ENCODE measurements at places on chromosomes 11 and 22. TPM values are rescaled to one million over a fixed set of nuclear protein-coding genes. Genes with fewer than 3 reads are reported as not detected.

GRCh38 chr22:46362934-46363515, 27.5 kb downstream of the TRMU start:
- DNase-seq = no peak

- no peak for DNase-seq
These were observed 71.9 kb upstream of the HORMAD2 start for GRCh38 chr22:30008401-30008800.

MAP6 gene
- 0.40 TPM for total RNA-seq

GRCh38 chr11:9861860-9862725, 198.2 kb downstream of the SWAP70 start:
- DNase-seq = peak; percentile 69

- DNase-seq = no peak
These were observed 31.6 kb downstream of the BRSK2 start for GRCh38 chr11:1421291-1421690.

IFITM10 gene
- 0.11 TPM for total RNA-seq

DNA sequence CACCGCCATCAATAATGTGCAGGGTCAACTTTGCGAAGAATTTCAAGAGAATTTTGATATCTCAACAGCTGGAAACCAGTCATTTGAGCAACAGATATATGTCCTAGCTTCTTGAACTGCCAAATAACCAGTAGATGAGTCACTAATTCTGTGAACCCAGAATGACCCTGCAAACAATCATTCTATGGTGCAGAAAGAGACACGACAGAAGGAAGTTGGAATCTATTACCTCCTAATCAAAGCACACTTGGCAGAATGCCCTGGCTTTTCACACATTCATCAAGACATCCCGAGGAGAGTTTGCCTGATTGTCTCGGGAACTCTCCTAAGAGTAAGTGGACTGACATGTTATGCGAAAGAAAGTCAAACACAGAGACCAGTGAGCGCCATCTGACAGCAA, 621.1 kb downstream of the OPCML start:
- DNase-seq = peak; percentile 61

GRCh38 chr11:1640076-1640946, 10.7 kb downstream of the KRTAP5-5 start:
- DNase-seq = peak; percentile 55

GRCh38 chr22:31039393-31039792, 41.7 kb upstream of the SMTN start:
- DNase-seq = no peak

DNA sequence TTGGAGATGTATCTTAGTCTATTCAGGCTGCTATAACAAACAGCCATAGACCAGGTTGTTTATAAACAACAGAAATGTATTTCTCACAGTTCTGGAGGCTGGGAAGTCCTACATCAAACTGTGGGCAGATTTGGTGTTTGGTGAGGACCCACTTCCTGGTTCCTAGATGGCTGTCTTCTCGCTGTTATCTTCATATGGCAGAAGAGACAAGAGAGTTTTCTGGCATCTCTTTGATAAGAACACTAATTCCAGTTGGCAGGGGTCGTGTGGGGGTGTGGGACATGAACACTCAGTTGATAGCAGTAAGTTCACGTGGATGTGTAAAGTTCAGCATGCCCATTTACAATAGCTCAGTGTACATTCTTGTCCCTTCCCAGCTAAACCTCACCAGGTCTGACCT, 41.3 kb upstream of the HMGXB4 start:
- no peak for DNase-seq

DNA sequence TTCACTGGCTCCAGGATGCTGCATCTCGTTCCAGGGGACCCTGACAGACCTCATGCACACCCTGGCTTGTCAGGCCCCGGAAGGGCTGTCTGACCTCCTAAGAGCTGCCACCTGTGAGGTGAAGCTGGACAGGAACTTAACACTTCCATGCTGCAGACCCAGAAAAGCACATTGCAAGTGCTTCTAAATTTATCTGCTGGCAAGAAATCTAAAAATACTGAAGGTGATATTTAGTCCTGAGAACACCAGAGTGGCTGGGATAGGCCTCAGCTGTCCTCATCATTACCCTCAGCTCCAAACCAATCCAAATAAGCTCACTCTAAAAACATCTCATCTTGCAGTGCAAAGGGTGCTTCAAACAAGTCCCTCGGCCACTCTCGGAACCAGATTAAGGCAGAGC, 46.7 kb downstream of the ABTB2 start:
- DNase-seq = no peak

DEPDC7 gene
- 10.5 TPM for total RNA-seq

TIGD3 gene
- total RNA-seq = 0.42 TPM

HTR3B gene
- total RNA-seq = not detected

DNA sequence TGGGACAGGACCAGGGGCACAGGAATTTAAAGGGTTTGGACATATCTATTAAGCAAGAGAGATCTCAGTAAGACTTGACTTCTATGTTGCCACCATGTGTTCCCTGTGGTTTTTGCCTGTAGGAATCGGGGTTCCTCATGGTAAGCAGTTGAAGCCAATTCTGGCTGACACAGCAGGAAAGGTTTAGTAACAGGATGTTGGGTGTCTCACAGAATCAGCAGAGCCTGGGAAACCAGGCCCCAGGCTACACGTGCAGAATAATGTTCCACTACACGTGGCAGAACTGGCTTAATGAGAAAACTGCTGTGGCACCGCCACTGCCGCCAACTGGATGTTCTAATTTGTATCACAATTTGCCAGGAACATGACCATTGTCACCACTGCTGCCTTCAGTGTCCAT, 264.6 kb upstream of the PLET1 start:
- DNase-seq = peak; percentile 19

HPX gene
- not detected for total RNA-seq

OR51M1 gene
- not detected for total RNA-seq

DNA sequence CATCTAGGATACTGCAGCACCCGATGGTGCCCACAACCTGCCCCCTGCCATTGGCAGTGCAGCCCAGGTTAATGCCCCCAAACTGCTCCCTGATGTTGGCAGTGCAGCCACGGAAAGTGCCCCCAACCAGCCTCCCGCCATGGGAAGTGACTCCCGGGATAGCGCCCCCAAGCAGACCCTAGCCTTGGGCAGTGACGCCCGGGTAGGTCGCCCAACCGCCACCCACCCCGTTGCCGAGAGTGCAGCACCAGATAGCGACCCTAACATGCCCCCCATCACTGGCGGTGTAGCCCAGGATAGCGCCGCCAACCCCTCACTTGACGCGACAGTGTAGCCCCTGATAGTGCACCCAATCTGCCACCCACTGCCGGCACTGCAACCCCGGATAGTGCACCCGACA, 38.5 kb downstream of the C22orf42 start:
- DNase-seq = no peak

- DNase-seq = no peak
These were observed 25.4 kb downstream of the NEAT1 start for GRCh38 chr11:65448074-65448417.

OR2AT4 gene
- total RNA-seq = under 0.01 TPM

DNA sequence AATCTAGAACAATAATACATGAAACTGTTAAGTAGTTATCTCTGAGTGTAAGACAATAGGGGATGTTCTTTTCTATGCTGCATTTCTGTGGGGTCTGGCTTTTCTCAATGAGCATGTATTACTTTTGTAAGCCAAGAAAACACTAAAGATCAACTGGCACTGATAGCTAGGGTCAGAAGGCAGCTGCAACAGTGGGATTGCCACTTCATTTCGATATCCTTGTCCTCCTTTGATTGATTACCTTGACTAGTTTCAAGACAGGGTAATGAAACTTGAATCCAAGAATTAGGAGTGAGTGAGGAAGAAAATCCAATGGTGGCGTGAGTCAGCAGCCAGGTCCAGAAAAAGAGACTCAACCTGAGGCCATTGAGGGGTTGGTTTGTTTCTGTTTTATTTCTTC, 46.5 kb downstream of the FEZ1 start:
- no peak for DNase-seq

DNA sequence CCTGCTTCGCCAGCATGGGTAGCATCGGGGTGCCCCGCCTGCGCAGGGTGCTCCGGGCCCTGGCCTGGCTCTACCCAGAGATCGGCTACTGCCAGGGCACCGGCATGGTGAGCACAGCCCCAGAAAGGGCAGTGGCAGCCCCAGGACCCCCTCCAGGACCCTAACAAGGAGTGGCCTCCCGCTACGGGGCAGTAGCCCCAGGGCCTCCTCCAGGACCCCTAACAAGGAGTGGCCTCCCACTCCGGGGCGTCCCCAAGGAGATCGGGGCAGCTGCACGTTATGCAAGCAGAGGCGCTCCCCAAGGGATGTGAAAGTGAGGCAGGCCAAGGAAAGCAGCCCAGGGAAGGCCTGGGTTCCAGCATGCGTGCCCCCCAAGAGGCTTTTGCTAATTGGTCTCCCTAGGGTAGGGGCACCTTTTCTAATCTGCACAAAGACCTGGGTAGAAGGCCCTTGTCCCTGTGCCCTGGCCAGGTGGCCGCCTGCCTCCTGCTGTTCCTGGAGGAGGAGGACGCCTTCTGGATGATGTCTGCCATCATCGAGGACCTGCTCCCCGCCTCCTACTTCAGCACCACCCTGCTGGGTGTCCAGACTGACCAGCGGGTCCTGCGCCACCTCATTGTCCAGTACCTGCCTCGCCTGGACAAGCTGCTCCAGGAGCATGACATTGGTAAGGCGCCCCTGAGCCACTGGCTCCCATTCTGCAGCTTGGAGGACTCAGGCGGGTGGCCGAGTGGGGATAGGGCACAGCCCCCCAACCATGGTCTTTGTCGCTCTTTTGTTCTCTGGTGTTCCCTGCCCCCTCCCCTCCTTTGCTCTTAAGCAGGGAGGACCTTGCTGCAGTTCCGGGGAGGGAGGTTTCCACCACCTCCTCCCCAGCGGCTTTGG, 35.0 kb downstream of the SGSM3 start:
- DNase-seq = no peak

GRCh38 chr11:59756845-59757244, 1.7 kb downstream of the STX3 start:
- peak; percentile 52 for DNase-seq

DNA sequence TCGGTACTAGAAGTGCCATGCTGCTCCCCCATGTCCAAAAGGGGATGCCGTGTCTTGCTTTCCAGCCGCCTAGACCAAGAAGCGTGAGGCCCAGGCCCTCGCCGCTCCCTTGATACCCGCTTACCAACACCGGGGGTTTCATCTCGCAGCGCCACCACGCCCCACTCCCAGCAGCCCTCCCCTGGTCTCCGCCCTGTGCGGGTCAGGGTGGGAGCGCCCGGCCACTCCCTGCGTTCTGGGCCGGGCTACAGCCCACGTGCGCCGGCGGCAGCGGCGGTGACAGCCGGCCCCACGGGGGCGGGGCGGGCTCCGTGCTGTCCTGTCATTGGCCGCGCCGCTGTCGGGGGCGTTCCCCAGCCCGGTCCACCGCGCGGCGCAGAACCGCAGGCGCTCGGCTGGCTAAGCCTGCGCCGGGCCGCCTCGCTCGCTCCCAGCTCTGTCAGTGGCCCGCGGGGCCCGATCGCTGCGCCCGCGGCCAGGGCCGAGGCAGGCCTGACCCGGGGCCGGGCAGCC, at the start of gene MICAL2:
TSS of gene MICAL2 (plus strand) at position 390 of the 513 bp plus-strand sequence. CDS start 51,566 bp downstream, outside the sequence.
- peak; percentile 96 for DNase-seq
